ENCODE measurements at places on chromosomes 11 and 22.

DNA sequence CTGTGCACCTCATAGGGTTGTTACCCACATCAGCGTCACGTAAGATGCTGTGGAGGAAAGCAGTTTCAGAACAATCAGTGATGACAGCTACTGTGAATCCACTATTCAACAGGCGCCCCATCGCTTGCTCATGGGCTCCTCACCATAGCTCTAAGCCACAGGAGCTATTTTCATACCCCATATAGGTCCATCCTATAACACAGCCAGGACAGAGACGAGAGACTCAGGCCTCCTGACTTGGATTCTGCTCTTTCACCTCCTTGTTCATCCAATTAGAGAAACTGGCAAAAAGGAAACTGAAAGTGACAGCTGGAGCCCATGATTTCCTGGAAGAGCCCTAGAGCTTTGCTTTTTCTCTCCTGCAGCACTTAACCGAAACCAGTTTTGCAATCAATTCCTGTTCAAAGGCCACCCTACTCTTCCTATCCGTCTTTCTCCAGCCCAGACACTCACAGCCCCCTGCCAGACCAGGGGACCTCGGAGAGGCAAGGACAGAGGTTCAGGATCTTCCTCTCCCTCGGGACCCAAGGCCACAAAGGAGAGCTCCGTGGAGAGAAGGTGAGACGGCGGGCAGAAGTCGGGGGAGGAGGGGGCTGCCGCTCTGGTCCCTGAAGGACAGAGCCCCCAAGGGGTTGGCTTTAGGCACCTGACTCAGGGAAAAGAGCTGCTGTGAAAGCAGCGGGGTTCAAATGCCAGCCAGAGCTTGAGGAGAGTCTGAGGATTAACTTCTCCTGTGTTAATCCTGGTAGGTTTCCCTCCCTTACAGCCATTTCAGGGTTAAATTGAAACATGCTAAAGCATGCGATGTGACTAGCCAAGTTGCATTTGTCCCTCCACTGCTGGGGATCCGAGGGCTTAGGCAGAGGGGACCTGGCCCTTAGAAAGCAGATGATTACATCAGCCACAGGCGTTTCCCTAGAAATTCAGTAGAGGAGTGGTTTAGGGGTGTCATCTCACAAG, at the start of gene APOL6:
TSS of gene APOL6 (plus strand) at position 381 of the 960 bp plus-strand sequence. CDS start 7,980 bp downstream, outside the sequence.
- DNase-seq = peak; percentile 32

- no peak for DNase-seq
Measured at GRCh38 chr11:120220747-120221037, 9.9 kb downstream of the OAF start.

GRCh38 chr11:1335811-1336761, 26.7 kb upstream of the TOLLIP start:
- DNase-seq = peak; percentile 66

DNA sequence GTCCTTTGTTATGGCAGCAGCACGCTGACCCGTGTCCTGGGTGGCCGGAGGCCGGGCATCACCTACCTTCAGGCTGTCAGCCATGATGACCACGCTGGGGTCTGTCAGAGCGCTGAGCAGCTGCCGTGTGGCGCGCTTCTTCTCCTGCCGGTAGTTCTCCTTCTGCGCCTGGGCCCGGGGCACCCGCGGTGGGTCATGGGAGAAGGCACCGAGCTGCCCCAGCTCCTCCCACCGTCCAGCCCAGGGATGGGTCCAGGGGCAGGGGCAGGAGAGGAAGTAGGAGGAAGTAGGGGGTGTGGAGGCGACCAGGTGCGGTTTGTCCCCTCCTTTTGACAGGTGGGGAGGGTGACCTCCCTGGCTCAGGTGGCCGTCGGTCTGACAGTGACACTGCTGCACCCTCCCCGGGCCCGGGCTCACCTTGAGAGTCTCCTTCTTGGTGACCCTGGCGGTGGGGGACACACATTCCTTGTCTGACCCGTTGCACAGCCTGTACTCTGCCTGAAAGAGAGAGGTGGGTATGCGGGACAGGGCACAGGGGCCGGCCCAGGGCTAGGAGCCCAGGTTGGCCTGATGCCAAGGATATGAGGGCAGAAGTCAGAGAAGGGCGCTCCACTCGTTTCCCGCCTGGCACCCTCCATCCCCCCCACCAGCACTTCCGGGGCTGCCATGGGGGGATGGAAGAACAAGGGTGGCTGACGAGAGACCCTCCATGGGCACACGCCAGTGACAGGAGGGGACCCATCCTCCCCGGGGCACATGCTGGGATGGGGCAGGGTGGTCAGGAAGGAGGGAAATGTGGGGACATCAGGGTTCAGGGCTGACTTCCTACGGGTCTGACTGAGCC, 43.0 kb downstream of the OSBPL5 start:
- peak; percentile 22 for DNase-seq

DNA sequence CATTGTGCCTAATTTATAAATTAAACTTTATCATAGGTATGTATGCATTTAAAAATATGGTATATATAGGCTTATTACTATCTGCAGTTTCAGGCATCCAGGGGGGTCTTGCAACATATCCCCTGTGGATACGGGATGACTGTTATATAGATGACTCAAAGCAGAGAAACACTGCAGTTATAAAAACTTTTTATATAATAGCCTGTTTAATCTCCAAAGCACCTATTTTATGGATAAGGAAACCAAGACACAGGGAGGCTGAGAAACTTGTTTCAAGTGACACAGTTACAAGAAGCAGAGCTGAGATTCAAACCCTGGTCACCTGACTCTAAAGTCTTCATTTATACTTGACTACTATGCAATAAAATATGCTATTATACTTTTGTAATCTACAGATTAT, 897.7 kb downstream of the KCNA4 start:
- no peak for DNase-seq

- no peak for DNase-seq
Measured at GRCh38 chr11:6962673-6963072, 36.4 kb downstream of the ZNF215 start.

DNA sequence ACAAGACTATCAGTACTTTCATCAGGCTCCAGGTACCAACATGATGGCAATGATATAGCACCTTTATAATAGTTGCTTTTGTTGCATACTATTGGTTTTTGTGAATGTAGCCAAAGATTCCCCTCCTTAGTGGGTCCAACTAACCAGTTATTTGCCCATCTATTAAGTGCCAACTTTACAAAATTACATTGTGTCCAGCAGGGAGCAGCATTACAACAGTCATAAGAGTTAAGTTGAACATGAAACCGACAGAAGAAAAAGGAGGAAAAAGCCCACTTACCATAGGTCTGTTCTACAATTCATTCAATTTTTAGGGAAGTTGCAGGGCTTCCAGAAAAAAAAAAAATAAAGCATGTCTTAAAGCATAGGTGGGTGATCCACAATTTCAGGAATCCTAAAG, 21.6 kb downstream of the IMMP1L start:
- DNase-seq = no peak

DNA sequence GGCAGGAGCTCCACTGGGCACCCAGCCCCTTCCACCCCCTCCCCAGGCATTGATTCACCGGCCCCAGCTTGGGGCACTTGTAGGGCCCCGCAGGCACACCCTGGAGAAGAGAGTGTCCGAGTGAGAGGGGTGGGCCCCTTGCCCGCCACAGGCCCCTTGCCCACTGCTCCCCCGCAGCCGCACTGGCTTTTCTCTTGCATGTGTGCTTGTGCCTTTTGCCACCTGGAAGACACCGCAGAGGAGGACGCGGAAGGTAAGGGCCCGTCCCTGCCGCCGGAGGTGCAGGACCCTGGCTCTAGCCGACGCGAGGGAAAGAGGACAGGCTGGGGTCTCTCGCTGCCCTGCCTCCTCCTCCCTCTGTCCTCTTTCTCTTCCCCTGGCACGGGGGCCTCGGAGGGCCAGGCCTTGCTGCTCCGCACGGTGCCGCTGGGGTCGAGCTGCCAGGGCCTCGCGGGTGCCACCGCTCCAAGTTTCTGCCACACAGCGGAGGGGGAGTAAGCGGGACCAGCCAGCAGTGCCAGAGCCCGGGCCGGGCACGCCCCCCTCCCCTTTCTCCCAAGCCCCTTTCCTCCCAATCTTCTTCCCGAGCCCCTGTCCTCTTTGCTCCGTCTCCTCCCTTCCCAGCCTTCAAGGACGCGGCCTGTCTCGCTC, 9.5 kb downstream of the TNNT3 start:
- DNase-seq = no peak

DNA sequence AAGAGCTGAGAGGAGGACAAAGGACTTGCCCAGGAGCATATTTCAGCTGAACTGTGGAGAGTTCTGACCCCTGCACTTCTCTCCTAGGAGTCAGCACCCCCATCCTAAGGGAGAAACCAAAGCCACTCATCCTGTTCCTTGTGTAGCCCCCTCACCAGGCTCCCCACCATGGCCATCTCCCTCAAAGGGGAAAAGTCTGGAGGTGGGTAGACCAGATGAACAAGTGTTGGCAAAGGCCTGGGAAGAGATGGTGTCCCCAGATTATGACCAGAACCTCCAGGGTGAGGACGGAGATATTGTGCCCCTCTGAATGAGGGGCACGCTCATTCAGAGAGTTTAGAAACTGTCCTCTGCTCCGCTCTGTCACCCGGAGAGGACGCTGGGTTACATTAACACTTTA, 880.0 kb downstream of the BRD1 start:
- DNase-seq = no peak

- no peak for DNase-seq
Measured at GRCh38 chr11:6219359-6219758, 14.0 kb downstream of the C11orf42 start.

- DNase-seq = peak; percentile 99
Measured at GRCh38 chr11:6468712-6469495, 4.8 kb downstream of the TRIM3 start.

DNA sequence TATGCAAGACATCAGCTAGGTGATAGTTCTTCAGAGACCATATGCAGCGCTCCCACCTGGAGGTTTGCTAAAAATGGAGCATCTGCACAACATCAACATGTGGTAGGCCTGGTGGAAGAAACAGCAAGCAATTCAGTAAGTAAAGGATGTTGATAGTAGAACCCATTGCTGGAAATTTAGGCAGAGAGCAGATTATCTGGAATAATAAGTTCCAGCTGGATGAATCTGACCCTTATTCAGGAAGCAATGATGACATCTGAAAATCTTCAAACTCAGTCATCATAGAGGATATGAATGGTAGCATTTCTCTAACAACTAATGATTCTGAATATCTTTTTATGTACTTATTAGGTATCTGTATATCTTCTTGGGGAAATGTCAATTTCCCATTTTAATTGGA, 225.2 kb upstream of the ANO3 start:
- no peak for DNase-seq

- DNase-seq = no peak
Measured at GRCh38 chr11:128940156-128940555, 2.5 kb downstream of the TP53AIP1 start.

DNA sequence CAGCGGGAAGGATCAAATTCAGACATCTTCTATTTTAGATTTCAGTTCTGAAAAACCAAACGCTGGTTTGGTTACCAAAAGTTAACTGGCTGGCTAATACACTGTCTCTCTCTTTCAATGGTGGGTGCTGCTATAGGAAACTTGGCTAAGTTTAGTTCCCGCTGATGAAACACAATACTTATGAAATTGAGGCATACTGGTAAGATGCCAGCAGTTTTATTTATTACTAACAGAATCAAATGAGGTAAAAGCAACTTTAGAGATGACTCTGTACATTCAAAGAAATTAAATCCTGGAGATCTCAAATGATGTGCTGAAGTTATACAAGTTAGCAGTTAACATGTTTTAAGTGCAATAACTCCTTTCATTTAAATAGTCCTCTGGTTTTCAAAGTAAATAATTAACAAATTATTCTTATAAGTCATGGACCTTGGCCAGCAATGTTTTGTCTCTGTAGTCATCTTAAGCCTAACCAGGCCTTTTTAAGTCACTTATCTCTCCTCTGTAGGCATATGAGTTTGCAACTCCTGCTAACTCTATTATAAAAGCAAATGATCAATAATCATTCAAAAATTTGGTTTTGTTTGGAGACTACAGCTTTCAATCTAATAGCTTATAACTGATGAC, 54.8 kb downstream of the PAK1 start:
- no peak for DNase-seq

GRCh38 chr22:20567993-20568417, 60.6 kb downstream of the MED15 start:
- no peak for DNase-seq

- no peak for DNase-seq
Measured at GRCh38 chr11:28296426-28296825, 188.2 kb downstream of the METTL15 start.

DNA sequence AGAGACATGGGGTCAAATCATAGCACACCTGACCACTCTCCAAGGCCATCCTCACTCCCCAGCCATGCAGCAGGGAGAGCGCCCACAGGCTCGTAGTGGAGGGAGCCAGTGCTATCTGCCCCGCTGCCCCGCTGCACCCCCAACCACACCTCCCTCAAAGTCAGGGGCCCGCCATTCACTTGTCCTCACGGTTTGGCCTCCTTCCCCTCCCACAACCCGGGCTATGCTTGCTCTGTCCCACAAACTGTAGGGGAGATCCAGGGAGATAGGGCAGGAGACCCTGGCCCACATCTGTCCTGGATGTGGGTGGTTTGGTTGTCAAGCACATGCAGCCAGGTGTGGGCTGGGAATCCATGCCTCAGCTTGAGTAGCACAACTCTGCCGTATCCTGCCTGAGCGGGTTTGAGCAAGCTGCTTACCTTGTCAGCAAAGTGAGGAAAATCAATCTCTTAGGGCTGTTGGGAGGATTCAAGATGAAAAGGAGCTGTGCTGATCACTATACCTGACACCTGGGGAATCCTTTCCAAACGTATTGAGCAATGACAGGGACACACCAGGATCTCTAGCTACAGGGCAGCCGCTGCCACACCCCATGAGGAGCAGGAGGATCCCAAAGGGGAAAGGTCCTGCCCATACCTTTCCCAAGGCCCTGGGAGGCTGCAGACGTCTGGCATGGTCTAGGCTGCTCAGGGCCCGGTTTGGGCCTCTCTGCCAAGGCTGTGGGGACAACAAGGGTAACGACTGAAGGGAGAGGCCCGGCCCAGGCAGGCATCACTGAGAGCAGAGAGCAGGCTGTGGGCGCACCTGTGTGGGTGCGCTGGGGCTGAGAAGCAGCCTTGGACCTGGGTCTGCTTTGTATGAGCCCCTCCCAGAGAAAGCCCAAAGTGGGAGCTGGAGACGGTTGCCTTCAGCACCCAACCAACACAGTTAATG, 23.3 kb downstream of the KCNJ5 start:
- no peak for DNase-seq

GRCh38 chr11:113331441-113331840, 17.1 kb downstream of the TTC12 start:
- no peak for DNase-seq

DNA sequence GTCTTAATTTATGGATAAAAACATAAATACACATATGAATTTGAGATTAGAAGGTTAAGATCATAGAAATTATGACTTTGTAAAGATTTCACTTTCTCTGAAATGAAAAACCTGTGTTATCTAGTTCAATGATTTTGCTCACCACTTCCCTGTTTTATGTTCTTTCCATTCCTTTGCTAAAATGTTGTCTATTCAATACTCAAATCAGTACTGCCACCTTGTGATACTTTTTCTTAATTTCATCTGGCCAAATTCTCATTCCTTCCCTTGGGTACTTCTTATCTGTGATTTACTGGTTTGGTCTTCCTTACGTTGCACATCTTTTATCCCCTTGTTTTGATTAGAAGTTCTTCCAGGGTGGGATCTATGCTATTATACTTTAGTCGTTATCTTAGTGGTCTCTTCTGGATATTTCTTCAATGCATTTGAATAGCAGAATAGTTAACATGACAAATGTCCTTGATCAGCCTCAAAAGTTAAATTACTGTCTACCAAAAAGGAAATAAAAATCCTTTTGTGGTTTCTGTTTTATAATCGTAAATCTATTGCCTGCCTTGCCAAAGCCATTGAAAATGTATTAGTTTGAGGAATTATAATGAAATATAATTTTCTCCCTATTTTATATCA, 197.0 kb downstream of the PGR start:
- DNase-seq = no peak

Data from H9 (cell line).